ENCODE measurements at places on chromosomes 7 and 10. TPM values are rescaled to one million over a fixed set of nuclear protein-coding genes. Genes with fewer than 3 reads are reported as not detected.

- DNase-seq = no peak
Observed at GRCh38 chr10:88045656-88046415, 182.4 kb downstream of the PTEN start.

DNA sequence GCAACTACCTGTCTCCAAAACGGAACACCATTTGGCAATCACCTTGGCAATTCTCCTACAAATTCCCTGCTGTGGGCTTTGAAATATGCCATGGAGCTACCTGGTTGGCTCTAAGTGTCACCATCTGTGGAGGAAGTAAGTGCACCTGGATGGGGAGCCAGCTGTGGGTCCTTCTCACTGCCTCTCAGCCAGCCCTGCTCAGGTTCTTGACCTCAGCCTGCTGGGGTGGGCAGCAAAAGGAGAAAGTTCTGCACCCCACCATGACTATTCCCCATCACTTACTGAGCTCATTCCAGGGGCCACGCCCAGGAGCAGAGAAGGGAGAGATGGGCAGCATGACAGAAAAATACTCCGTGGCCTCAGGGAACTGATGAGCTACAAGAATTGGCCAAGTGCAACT, 158.7 kb downstream of the TNS3 start:
- no peak for DNase-seq

Gene PDK4
- 433 TPM for total RNA-seq

GRCh38 chr10:70191161-70191971, 21.1 kb upstream of the SAR1A start:
- no peak for DNase-seq

DNA sequence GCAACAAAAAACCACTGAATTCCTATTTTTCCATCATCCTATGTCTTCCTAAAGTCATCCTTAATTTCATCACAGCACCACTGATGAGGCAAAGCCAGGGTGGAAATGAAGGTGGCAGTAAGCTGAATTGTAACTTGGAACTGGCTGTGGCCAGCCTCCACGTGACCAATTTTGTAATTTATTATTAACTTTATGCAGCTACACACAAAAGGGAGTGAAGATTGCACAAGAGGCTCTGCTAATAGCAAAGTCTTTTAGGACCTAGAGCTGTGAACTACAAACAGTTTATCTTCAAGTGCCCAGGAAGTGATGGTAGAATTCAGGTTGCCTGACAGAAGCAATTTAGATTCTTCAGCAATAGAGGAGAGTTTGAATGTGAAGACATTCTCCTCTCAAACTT, 176.4 kb downstream of the CCDC71L start:
- DNase-seq = no peak

Gene HOXA4
- total RNA-seq = 6.2 TPM

Gene TEX36
- not detected for total RNA-seq

DNA sequence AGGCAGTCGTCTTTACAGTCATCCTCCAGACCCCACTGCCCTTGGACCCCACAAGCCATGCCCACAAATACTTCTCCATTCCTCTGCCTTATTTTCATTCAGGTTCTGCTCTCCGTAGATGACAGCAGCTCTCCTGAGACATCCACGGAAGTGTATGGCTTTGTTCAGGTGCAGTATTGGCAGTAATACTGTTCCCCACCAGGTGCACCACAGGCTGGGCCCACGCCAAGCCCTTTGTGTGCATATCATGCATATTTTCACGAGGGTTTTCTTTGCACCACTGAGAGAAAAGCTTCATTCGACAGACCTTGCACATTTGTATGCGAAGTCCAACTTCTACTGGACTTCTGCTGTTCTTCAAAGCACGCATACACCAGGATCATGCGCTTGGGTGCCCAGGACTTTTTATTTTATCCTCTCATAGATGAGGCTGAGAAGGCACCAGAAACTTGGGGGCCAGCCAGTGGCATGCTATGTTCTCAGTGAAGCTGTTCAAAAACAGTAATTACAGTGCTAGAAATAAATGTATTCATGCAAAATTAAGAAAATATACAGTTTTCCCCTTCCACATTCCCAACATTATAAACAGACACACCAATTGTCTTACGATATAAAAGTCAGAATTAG, 37.8 kb upstream of the PITRM1 start:
- no peak for DNase-seq

Gene DPP6
- total RNA-seq = 1.2 TPM

DNA sequence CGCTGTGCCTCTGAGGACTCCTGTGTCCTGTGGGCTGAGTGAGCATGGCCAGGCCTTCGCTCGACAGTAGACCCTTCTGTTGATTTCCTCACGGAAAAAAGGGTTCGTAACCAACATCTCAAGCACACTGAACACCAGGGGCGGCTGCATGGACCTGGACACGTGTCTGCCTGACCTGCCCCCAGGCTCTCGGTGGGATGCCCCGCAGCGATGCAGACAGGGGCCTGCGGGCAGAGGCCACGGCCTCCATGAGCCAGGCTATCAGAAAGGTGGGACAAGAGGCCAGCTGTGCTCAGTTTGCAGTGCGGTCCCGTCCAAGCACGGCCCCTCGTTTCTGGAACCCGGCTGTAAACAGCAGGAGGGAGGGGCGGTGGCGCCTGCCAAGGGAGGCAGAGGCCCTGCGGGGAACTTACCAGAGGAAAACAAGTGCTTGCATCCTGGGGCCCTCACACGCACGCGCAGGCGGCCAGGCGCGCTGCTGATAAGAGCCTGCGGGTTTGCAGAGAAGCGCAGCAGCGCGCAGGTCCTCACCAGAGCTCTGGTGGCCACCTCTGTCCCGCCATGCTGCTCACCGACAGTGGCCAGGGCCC, 10.6 kb downstream of the GPR146 start:
- peak; percentile 90 for DNase-seq

- DNase-seq = no peak
Observed at GRCh38 chr10:33022090-33022489, 64.1 kb upstream of the ITGB1 start.

Gene OR13A1
- not detected for total RNA-seq

- no peak for DNase-seq
Observed at GRCh38 chr7:7595451-7595850, 28.8 kb downstream of the MIOS start.

DNA sequence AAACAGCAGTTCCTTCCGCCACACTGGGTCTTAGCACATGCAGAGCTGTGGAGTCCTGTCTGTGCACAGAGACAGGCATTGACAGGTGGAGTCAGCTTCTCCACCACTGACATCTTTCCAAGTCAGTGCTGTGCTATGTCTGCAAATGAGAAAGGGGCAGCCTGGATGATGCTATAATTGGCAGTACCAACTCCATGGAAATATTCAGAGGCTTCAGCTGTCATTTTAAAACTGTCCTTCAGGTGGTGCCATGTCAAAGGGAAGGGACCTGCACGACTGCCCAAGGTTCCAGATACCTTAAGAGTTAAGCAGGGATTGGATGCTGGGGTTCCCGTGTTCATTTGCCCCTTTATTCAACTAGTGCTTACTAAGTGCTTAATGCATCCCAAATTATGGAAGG, 258.0 kb upstream of the PRKCQ start:
- DNase-seq = no peak

Gene C7orf33
- not detected for total RNA-seq

DNA sequence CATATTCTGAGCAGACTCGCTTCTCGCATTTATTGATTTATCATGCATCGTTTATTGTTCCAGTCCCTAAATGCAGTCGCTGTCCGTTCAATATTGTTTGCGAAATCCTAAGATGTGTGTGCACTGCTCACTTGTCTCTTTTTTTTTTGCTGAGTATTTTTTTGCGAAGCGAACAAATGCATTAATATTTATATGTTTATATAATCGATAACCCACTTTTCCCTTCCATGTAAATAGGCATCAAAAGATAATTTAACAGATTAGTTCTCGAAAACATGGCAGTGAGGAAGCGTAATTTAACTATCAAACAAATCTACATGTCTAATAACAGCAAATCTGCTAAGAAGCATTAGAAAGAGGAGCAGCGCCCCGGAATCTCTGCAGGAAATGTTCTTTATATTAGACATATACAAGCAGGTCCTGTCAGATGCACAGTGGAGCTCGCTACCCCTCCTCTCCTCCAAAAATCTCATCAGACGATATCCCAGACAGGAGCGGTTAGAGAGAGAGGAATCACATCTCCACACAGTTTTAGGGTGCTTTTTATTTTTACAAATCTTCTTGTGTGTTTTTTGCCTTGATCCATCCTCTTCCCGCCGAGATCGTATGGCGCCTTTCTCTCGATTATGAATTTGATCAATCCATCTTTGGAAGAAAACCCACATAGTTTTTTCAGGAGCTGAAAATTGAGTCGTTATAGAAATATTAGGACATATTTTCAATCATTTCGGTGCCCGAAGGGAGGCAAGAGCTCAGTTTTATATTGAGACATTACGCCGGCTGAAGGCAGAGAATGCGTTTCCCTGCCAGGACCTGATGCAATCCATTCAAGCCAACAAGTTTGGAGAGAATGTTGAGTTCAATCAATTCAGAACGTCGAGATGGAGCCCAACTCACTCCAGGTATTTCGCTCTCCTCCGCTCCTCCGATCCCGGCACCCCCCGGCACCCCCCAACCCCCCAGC, at the start of gene ARID5B:
Gene ARID5B, plus strand, starts transcription at position 871 of the 964 bp plus-strand sequence. Its CDS starts 11 bp downstream, at position 882.
- DNase-seq = no peak

Gene CDNF
- total RNA-seq = 1.8 TPM

DNA sequence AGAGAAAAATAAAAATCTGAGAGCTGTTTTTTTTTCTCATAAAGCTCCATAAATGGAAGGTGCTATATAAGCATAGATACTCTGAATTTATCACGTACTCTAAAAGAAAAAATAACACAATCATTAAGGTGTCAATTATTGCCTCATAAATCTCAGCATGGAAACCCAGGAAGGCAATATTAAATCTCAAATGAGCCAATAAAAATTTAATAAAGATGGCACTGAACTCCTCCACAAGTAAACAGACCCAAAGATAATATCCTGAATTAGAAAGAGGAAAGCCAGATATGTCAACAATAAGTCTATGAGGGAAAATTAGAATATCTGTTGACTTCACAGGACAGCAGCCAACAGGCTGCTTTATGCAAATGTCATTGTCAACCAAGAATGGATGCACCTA, 66.5 kb downstream of the CDK6 start:
- DNase-seq = no peak

Gene FXYD4
- total RNA-seq = not detected

GRCh38 chr7:54678763-54679489, 80.1 kb downstream of the SEC61G start:
- DNase-seq = no peak

- peak; percentile 87 for DNase-seq
Observed at GRCh38 chr10:1043532-1043995, 5.4 kb downstream of the IDI1 start.

Gene IDI2
- total RNA-seq = not detected

DNA sequence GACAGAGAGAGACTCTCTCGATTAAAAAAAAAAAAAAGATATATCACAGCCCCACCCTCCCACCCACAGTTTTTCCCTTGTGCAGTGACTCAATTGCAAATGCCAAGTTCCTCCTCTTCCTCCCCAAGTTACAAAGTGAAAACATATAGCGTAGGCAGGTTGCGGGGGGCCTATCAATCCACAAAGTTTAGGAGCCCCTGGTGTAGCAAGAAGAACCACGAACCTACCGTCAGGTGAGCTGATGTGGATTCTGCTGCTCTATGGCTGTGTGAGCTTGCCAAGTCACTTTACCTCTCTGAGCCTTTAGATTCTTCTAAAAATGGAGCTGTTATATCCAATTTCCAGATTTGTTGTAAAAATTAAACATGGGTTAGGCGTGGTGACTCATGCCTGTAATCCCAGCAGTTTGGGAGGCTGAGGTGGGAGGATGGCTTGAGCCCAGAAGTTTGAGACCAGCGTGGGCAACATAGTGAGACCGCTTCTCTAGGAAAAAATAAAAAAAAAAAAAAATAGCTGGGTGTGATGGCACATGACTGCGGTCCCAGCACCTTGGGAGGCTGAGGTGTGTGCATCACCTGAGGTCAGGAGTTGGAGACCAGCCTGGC, 8.2 kb upstream of the RHBDD2 start:
- DNase-seq = no peak

Gene PLAC9
- 155 TPM for total RNA-seq

- no peak for DNase-seq
Observed at GRCh38 chr7:134315679-134316538, 821 bp downstream of the SLC35B4 start.

Gene LIPM
- not detected for total RNA-seq

Gene CALML3
- not detected for total RNA-seq

GRCh38 chr7:144987686-144988085, 151.8 kb upstream of the TPK1 start:
- no peak for DNase-seq

Gene LRRTM3
- not detected for total RNA-seq
